ENCODE measurements at places on chromosomes 11 and 22.
A peak's percentile ranks its signal among the peaks of the same experiment; 100 is the strongest.

GRCh38 chr11:19647816-19648215 lies 64.8 kb upstream of the NAV2 start:
- no peak for DNase-seq

DNA sequence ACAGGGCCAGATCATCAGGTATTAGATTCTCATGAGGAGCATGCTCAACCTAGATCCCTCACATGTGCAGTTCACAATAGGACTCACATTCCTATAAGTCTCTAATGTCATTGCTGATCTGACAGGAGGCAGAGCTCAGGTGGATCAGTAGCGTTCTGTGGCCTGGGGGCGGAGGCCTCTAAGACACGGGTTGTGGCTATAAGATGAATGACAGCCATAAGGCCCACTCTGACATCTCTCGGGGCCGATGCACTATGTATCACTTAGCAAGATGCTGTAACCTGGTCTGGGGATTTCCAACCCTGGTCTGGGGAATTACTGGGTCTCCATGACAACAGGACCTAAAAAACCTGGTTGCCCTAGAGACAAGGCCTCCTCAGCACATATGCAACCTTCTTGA lies 932.7 kb downstream of the TBC1D22A start:
- no peak for DNase-seq

GRCh38 chr11:16012125-16012751 lies 344.1 kb downstream of the SOX6 start:
- no peak for DNase-seq

DNA sequence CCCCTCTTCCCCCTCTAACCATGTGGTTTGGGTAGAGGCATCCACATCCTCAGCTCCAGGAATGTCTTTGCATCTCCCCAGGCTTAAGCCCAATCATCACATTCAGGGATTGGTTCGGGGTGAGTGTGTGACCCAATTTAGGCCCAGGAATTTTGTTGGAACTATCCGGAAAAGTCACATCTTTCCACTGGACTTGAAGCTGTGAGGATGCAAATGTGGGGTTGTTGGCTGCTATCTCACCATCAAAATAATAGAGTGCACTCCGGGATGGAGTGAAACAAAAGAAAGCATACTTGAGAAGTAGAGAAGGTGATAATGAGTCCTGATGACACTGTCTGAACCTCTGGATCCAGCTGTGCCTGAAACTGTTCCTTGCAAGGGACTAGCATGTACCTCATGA lies 33.8 kb upstream of the OLFML1 start:
- no peak for DNase-seq

DNA sequence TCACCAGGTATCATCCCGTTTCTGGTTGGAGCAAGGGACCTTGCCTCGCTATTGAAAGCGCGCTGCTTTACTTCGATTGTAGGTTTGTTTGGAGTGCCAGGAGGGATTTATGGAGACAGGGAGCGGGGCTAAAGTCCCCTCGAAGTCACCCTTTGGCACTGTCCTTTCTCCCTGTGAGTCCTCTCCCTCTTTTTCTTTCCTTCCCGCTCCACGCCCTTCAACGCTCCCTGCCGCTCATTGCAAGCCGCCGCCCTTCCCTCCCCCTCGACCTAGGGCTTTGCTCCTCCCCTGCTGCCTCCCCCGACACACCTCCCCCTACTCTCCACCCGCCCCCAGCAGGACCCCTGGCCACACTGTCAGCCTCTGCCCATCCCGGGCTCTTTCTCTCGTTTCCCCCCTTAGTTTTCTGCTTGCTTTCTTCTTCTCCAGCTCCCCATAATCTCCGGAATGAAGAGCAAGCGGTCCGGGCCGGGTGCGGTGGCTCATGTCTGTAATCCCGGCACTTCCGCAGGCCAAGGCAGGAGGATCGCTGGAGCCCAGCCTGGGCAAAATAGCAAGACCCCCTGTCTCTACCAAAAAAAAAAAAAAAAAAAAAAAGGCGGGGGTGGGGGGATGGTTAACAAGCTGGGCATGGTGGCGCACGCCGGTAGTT lies 41.0 kb downstream of the AHNAK start:
- DNase-seq, result no peak

DNA sequence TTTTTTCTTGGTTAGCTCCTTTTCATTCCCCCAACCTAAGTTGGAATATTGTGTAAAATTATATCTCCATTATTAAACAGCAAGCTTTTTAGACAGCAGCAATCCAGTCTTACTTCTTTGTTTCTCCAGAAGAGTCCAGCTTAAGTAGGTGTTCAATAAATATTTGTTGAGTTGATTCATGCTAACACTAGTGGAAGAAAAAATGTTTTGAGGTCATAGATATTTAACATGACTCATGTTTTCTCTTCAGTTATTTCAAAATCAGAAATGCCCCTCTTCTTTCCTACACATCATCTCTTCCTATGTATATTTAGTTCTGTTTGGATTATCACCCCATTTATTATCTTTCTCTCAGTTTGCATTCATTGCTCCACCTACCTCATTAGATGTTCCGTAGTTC lies 20.3 kb downstream of the CCDC83 start:
- peak; percentile 81 for DNase-seq

GRCh38 chr11:126607776-126608541 lies 252.5 kb downstream of the ST3GAL4 start:
- no peak for DNase-seq

DNA sequence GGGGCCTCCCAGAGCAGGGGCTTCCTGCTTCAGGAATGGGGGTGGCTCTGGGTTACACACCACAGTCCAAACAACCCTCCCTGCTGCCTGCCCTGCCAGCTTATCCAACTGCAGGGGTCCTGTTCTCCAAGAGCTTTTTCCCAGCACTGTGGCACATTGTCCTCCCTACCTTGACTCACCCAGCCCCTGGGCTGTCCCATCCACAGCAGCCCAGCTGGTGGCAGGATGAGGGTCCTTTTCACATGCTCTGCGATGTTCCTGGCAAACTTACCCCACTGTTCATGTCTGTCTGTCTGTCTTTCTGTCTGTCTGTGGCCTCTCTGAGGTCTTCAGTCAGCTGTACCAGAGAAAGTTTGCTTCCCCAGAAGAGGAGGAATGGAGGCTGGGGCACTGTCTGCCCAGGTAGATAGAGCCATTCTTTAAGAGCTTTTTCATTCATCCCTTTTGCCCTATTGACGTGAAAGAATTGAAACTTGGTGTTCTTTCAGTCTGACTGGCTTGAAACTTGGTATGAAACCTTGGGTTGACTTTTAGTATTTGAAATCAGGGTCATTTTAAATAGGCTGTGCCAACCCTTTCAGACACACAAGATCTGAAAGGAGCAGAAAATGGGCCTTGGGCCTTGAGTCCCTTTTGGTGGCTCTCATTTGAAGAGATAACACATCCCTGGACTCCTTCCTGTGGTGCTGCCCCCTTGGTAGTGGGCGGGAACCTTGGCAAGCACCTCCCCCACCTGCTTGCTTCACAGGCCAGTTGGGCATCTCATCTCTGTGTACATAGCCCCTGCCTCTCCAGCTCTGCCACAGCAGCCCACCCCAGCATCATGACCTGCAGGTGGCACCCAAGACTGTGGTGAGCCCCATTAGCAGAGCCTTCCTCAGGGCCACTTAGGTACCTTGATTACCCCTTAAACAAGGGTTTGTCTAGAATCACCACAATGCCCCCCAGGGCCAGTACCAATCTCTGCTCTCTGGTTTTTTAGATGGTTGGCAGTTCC lies 74.6 kb upstream of the SUSD2 start:
- no peak for DNase-seq

GRCh38 chr11:34570584-34570983 lies 50.3 kb upstream of the EHF start:
- no peak for DNase-seq

DNA sequence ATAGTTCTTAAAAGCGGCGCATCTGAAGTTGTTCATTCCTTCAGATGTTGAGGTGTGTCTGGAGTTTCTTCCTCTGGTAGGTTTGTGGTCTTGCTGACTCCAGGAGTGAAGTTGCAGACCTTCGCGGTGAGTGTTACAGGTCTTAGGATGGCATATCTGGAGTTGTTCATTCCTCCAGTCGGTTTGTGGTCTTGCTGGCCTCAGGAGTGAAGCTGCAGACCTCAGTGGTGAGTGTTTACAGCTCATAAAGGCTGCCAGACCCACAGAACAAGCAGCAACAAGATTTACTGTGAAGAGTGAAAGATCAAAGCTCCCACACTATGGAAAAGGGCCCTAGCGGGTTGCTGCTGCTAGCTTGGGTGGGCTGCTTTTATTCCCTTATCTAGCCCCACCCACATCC lies 201.7 kb upstream of the PDGFD start:
- DNase-seq, result no peak

DNA sequence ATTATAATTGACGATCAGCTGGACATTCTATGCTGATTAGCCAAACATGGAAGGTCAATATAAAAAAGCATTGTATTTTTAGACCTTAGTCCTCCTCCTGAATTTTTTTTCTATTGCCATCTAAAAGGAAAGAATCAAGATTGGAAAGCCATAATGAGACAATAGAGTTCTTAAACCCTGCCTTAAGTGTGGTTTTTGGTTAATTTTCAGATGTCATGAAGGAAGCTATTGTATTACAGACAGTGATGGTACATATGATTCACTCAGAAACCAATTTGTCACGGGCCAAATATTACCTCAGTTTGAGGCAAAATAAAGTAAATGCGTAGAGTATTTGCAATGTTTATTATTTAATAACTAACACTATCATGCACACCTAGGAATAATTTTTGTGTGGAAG lies 1164.0 kb upstream of the RAG2 start:
- DNase-seq, result no peak

- DNase-seq, result no peak
These were observed 177.1 kb upstream of the B3GAT1 start for GRCh38 chr11:134589129-134589528.

GRCh38 chr22:26443901-26444690 lies 15.0 kb downstream of the ASPHD2 start:
- no peak for DNase-seq

DNA sequence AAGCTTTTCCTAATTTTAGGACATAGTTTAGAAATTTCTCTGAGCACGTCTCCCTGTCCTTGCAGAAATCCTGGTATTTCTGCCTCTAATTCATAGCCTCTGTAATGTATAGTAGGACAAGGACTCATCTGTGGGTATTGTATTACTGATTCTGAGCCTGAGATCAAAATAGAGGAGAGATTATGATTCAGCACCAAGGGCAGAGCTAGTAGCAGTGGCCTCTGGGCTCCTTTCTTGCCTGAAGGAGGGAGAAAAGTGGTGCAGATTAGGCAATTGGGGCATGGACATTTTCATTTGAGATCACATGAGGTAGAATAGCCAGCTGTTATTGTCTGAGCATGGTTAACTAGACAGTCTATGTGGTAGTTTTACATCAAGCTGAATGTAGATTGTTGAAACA lies 2.8 kb downstream of the MADD start:
- DNase-seq, result no peak

DNA sequence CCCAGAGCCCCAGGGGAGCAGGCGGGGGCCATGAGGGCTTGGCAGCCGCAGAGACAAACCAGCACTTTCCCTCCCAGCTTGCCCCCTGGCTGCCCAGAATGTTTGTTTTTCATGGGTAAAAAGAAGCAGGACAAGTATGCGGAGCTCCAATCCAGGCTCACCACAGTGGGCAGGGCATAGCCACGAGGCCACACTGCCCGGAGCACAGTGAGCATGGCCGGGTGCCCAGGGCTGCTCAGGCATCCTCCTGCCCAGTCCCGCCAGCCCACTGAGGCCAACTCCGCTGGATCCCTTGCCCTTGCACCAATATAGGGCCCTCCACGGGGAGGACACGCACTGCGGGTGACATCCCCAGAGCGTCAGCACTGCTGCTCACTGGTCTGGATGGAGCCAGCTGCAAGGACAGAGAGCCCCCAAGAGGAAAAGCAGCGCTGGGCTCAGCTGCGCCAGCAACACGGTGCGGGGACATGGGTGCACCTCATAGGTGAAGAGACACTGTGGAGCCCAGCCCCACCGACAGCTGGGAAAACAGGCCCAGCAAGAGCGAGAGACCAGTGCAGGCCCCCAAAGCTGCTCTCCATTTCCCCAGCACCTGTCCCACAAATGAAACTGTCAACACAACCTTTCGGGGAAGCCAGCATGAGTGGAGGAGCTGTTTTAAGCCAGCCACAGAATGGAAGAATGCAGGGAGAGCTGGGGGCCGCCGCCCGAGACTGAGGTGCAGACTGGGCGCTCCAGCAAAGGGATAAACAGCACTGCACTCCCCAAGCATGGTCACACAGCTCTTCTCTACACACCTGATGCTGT lies 24.8 kb downstream of the ARVCF start:
- no peak for DNase-seq

DNA sequence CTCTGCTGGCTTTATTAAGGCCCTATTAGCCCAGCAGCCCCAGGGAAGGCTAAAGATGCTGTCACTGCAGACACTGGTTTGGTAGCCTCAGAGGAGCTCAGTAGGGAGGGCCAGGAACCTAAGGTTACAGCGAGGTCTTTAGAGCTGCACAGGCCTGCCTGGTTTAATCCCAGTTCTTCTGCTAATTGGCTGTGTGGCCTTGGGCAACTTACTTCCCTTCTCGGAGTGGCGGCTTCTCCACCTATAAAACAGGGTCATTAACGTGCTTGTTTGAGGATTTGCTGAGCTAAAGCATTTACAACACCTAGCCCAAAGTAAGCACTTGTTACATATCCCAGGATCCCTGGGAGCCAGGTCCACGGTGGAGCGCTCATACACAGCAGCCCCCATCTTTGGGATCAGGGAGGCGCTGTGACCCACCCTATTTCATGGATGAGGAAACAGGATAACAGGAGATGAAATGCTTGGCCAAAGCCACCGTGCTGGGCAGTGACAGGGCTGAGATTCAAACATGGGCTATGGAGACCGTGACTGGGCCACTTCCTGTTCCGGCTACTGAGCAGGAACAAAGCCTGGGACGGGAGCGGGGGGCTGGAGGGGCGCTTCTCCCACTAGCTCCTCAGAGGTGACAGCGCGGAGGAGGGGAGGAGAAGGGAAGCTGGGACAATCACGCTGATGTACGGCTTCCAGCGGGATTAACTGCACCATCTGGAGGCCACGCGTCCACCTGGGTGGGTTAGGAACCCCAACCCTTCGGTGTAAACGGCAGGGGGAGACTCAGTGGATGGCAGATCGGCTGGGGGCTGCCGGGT lies 61.5 kb downstream of the IGLL1 start:
- no peak for DNase-seq

- no peak for DNase-seq
These were observed 6.2 kb upstream of the LDLRAD3 start for GRCh38 chr11:35937700-35938099.

- DNase-seq, result no peak
These were observed 167.1 kb downstream of the CRYBB2 start for GRCh38 chr22:25386538-25386884.

GRCh38 chr11:128171506-128171905 lies 415.9 kb downstream of the ETS1 start:
- DNase-seq, result no peak

DNA sequence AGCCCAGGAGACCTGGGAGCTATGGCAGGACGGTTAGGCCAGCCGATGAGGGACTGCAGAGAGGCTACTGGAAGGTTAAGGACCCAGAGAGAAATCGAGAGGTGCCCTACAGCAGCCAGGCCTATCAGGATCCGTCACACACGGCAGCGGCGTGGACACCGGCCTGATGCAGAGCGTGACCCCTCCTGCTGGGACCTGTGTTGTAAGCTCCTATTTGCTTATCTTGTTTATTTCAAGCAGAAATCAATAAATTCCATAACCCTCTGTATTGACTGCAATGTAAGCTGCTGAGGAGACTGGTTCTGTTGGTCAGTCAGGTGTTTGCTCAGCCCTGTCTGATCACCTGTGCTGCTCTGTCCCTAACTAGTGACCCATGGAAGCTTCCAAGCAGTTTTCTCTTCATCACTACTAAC lies 39.9 kb downstream of the PPP2R1B start:
- DNase-seq, result no peak

GRCh38 chr22:36911887-36912661 lies 1.4 kb upstream of the CSF2RB start:
- DNase-seq, result no peak

GRCh38 chr22:43253839-43254238 lies 66.9 kb upstream of the TTLL12 start:
- no peak for DNase-seq

Measured in HCEC 1CT (cell line).